ENCODE measurements at places on chromosomes 11 and 22.

DNA sequence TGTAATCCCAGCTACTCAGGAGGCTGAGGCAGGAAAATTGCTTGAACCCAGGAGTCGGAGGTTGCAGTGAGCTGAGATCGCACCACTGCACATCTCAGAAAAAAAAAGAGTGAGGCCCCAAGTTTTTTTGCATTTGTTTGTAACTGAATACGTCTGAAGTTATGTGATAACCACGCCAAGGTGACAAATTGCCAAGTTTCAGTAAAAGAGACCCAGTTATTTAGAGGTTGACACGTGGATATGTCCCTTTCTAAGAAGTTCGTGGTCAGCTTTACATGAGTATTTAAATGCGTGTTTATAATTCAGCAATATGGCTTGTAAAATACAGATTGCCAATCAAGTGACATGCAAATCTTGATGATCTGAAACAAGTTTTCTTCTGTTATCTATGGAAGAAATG, 8.0 kb downstream of the PPARA start:
- DNase-seq = no peak
- no peaks in the 10 kb centered on the region for H3K27me3 ChIP-seq
- H3K27ac ChIP-seq = no peak overlapping the region

GRCh38 chr22:35330258-35330861, 30.7 kb downstream of the TOM1 start:
- H3K36me3 ChIP-seq = peaks cover 56% of the 10 kb centered on the region
- H3K4me3 ChIP-seq = no peak overlapping the region
- DNase-seq = peak; percentile 60
- peak overlapping the region; percentile 40 for H3K27ac ChIP-seq
- no peaks in the 10 kb centered on the region for H3K27me3 ChIP-seq

GRCh38 chr11:68009391-68010089, 587 bp upstream of the ALDH3B1 start:
- H3K27me3 ChIP-seq = no peaks in the 10 kb centered on the region
- DNase-seq = peak; percentile 67
- no peak overlapping the region for H3K27ac ChIP-seq
- no peaks in the 10 kb centered on the region for H3K36me3 ChIP-seq
- no peak overlapping the region for H3K4me3 ChIP-seq
- H3K4me1 ChIP-seq = peaks cover 32% of the 10 kb centered on the region

DNA sequence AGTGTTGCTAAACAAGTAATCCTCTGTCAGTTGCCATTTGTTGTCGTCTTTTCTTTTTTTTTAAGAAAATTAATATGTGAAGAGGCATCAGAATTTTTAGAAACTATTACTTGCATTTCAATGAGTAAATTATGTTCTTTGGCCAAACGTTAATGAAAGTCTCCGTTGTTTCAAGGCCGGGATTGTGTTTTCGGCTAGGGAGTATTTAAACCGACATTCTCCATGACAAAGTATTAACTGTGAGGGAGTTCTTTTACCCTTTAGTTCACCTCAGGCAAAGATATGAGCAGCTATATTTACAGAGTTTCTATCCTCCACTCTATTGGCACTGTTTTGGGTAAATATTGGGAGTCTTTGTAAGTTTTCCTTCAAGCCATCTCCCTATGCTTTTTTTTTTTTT, 668.9 kb downstream of the METTL15 start:
- no peak overlapping the region for H3K4me3 ChIP-seq
- H3K27ac ChIP-seq = no peak overlapping the region
- DNase-seq = no peak
- no peaks in the 10 kb centered on the region for H3K36me3 ChIP-seq
- no peaks in the 10 kb centered on the region for H3K27me3 ChIP-seq
- H3K4me1 ChIP-seq = no peaks in the 10 kb centered on the region

- H3K36me3 ChIP-seq = no peaks in the 10 kb centered on the region
- no peak overlapping the region for H3K27ac ChIP-seq
- H3K4me3 ChIP-seq = no peak overlapping the region
- no peak for DNase-seq
- H3K4me1 ChIP-seq = peaks cover 7% of the 10 kb centered on the region
These were observed 2.1 kb upstream of the SHANK3 start for GRCh38 chr22:50670513-50670912.

DNA sequence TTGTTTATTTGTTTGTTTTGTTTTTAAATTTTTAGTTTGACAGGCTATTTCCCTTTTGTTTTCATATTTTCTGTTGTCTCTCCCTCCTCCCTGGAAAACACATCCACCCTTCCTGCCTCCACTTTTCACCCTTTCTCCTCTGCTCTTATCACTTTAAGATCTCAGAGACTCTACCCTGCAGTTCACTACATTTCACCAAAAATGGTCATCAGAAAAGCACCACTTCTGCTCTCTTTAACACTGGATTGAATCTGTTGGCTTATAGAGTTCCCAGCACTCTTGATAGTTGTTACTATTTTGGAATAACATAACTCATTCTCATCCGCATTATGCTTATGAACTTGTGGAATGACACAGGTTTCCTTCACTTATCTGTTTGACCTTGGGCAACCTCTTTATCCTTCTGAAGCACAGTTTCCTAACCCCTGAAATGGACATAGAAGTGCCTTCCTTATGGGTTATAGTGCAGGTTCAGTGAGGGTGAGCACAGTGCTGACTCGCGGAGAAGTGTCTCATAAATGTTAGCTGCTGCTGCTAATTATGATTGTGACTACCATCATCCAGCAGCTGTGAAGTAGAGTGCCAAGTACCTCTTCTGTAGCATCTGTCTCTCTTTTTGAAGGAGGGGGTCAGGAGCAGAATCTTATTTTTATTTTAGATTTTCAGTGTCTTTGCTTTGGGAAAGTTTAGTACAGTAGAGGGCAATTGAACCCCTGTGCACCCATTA, 15.0 kb downstream of the TEAD1 start:
- H3K36me3 ChIP-seq = no peaks in the 10 kb centered on the region
- no peak overlapping the region for H3K4me3 ChIP-seq
- H3K4me1 ChIP-seq = peaks cover 36% of the 10 kb centered on the region
- no peaks in the 10 kb centered on the region for H3K27me3 ChIP-seq
- DNase-seq = no peak

Measured in trophoblast cell (in vitro differentiated cells and primary cell).